Activated CD8-positive, alpha-beta memory T cell treated with anti-CD3 and anti-CD28 coated beads, Interleukin-2, amount 10 ng/mL, durations not matched to agents 7 days and 5 days (primary cell): ENCODE measurements at places on chromosomes 7 and 10. TPM values are rescaled to one million over a fixed set of nuclear protein-coding genes. Genes with fewer than 3 reads are reported as not detected.

- H3K4me3 ChIP-seq, result no peak overlapping the region
- no peak overlapping the region for H3K27ac ChIP-seq
- no peaks in the 10 kb centered on the region for H3K36me3 ChIP-seq
- no peak for DNase-seq
Measured at GRCh38 chr7:128904381-128905197, 5.9 kb downstream of the KCP start.

DNA sequence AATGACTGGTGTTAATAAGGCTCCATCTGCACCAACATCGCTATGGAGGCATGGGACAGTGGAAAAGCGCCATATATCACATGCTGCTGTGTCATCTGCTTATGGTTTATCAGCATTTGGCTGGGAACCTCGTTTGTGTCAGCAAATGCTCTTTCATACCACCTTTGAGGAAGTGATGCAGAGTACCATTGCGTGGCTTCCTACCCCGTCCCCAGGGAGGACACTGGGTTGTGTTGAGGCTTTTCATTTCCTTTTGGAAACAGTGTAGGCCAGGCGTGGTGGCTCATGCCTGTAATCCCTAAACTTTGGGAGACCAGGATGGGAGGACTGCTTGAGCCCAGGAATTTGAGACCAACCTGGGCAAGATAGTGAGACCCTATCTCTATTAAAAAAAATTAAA is 6.8 kb downstream of the TACR2 start:
- H3K4me3 ChIP-seq, result no peak overlapping the region
- H3K27ac ChIP-seq, result no peak overlapping the region
- H3K27me3 ChIP-seq, result no peaks in the 10 kb centered on the region
- no peaks in the 10 kb centered on the region for H3K36me3 ChIP-seq

DNA sequence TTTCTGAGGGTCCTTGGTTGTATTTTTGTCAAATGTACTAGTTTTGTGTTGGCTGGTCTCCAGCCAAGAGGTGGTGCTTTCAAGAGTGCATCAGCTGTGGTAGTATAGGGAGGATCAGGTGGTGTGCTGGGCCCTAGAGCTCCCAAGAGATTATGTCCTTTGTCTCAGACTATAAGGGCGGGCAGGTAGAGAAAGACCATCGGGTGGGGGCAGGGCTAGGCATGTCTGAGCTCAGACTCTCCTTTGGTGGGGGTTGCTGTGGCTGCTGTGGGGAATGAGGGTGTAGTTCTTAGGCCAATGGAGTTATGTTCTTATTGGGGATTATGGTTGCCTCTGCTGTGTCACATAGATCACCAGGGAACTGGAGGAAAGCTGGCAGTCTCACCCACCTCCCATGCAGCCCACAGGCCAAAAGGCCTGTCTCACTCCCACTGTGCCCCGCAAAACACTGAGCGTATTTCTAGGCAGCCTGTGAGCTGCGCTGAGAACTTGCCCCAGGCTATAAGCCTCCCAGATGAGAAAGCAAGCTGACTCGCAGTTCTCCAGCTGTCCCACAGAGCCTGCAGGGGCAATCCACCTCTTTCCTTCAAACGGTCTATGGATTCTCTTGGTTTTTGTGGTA is 1066.7 kb downstream of the GRM8 start:
- no peak overlapping the region for H3K27ac ChIP-seq
- no peak overlapping the region for H3K4me3 ChIP-seq
- no peaks in the 10 kb centered on the region for H3K36me3 ChIP-seq
- DNase-seq, result no peak
- no peaks in the 10 kb centered on the region for H3K27me3 ChIP-seq
- H3K4me1 ChIP-seq, result no peaks in the 10 kb centered on the region

The UCN3 gene
- total RNA-seq, result not detected

The DIP2C gene
- total RNA-seq, result 0.26 TPM
